ENCODE measurements at places on chromosomes 4 and X.

DNA sequence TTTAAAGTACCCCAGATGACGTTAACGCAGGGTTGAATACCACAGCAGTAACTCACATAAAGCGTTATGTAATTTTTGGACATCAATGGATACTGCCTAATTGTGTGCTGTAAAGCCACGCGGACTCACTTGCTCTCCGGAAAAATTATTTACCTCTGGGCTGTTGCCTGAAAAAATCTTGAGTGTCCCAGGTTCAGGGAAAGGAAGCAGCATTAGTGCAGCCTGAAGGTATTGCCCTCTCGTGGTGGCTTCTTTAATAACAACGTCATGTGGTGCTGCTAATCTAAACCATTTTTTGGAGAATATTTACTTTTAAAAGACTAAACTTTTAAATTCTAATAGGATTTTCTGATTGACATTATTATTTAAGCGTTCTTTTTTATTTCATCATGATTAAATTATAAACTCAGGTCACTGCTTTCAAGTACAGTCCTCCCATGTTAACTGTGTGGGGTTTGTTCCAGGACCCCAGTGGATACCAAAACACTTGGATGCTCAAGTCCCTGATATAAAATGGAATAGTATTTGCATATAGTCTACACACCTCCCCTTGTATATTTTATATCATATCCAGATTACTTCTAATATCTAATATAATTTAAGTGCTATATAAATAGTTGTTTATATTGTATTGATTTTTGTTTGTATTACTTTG is 384.8 kb downstream of the FAM133A start:
- DNase-seq, result no peak

DNA sequence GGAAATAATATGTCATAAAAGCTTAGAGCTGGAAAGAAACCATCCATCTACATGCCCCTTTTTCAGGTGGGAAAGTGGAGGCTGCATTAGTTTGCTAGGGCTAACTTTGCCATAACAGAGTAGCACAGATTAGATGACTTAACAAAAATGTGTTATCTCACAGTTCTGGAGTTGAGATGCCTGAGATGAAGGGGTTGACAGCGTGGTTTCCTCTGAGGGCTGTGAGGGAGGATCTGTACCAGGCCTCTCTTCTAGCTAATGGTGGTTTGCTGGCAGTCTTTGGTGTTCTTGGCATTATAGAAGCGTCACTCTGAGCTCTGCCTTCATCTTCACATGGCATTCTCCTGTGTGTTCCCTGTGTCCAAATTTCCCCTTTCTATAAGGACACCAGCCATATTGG is 2.4 kb downstream of the CHRNA9 start:
- no peak for DNase-seq

GRCh38 chrX:74063426-74064155 is 240.4 kb upstream of the ZCCHC13 start:
- no peak for DNase-seq

GRCh38 chr4:40940317-40940741 is 190.6 kb downstream of the NSUN7 start:
- no peak for DNase-seq

DNA sequence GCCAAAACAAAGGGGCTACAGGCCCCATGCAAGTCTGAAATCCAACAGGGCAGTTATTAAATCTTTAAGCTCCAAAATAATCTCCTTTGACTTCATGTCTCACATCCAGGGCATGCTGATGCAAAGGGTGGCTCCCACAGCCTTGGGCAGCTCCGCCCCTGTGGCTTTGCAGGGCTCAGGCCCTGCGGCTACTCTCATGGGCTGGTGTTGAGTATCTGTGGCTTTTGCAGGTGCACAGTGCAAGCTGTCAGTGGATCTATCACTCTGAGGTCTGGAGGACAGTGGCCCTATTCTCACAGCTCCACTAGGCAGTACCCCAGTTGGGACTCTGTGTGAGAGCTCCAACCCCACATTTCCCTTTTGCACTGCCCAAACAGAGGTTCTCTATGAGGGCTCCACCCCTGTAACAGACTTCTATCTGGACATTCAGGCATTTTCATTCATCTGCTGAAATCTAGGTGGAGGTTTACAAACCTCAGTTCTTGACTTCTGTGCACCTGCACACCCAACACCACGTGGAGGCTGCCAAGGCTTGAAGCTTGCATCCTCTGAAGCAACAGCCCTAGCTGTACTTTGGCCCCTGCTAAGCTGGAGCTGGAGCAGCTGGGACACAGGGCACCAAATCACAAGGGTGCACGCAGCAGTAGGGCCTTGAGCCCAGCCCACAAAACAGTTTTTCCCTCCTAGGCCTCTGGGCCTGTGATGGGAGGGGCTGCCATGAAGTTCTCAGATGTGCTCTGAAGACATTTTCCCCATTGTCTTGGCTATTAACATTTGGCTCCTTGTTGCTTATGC is 154.8 kb upstream of the PDE5A start:
- no peak for DNase-seq

- no peak for DNase-seq
Measured at GRCh38 chr4:5683566-5683965, 24.8 kb downstream of the EVC2 start.

GRCh38 chrX:19875050-19875431 is 12.4 kb downstream of the SH3KBP1 start:
- no peak for DNase-seq

DNA sequence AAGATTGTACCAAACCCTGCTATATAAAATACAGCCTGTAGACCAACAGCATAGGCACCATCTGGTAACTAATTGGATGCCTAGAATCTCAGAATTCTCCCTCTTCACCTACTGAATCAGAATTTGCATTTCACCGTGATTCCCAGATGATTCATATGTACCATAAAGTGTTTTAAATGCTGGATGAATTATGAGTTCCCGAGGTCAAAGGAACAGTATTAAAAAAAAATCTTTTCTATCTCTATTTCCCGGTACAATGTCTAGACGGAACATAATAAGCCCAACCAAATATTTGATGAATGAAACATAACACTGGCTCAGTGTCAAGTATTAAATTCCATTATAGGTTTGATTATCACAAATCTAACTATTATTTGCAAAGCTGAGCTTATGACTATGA is 280.0 kb downstream of the ANKRD50 start:
- no peak for DNase-seq

DNA sequence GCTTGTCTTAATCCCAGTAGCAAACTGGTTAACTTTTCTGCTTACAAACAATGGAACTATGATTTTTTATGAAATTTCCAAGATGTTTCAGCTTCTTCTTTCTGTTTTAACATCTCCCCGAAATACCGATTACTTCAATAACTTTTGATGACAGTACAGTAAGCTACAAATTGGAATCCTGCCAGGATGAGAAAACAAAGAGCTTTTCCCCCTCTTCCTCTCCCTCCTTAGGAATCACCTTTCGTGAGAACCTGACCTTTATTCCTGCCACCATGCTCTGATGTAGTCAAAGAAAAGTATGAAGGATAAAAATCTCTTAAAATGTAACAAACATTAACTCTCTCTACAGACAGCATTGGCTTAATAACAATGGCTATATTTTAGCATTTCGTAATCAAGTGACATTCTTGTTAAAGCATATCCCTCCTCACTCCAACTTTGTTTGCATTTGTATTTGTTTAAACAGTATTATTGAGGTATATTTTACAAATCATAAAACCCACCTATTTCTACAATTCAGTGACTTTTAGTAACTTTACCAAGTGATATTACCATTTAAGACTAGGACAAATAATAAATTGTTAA is 148.7 kb upstream of the NAP1L5 start:
- DNase-seq, result no peak

- no peak for DNase-seq
Measured at GRCh38 chr4:180261346-180261745, 1981.9 kb upstream of the TENM3 start.

DNA sequence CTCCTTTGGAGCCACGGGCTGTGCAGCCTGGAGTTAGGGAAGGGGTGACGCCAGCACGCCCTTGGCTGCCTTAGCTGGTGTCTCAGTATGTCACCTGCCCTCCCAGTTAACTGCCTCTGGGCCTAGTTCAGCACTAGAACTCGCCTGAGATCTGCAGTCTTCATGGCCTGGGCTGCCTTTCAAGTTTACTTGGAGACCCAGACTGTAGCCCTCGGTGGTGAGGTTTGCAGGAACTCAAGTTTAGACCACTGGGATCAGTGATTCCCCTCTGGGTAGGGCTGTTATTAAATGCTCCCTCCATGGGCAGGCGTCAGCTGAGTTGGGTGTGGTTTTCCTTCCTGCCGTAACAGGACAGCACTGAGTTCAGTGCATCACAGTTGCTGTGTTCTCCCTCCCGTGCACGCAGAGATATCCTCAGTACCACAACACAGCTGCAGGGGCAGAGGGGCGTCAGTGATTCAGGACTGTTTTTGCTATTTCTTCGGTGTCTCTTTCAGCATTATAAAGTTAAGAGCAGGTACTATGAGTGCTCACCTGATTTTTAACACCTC is 30.5 kb downstream of the PLAC8 start:
- peak; percentile 65 for DNase-seq

- DNase-seq, result no peak
Measured at GRCh38 chr4:138999666-139000065, 15.9 kb upstream of the NOCT start.

- DNase-seq, result no peak
Measured at GRCh38 chr4:94700298-94700697, 57.5 kb upstream of the BMPR1B start.

DNA sequence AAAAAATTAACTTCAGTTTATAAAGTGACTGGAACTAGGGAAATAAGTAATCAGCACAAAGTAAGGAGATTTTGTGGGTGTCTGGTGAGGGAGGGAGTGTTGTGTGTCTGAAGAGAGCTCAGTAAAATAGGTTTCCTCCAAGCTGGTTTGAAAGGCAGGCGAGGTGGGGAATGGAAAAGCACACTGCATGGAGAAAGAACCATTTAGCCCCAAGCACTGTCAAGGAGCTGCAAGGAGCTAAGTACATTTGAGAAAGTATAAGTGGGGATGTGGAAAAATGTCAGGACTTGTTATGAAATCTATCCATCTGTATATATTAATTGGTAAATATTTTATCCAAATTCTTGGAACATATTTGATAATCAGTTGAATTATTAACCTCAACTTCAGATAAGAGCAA is 956 bp downstream of the C4orf51 start:
- no peak for DNase-seq

DNA sequence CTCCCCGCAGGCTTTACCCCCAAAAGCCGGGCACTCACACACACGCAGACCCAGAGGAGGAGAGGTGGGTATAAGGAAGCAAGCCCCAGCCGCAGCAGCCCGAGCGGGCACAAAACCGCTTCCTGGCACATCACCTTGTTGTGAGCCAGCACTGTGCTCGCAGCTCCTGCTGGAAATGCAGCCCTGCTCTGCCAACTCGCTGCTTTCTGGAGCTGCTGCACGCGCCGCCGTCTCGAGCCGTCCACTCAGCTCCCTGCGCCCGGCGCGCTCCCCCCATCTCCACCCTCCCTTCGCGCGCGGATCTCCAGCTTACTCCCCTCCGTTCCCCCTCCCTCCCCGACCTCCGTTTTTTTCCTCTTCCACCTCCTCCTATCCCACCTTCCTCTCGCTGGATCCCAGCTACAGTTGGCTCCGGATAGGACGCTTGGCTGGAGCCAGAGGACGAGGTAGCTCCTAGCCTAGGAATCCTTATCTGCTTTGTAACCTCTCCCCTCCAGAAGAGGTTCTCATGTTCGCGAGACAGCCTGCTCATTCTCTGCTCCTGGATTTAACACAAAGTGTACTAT is at the start of gene SPOCK3:
SPOCK3 (minus strand) TSS at position 179 of the 566 bp plus-strand sequence.
- no peak for DNase-seq

- no peak for DNase-seq
Measured at GRCh38 chr4:69881173-69881773, 21.3 kb upstream of the SULT1E1 start.
